ENCODE measurements at places on chromosomes 16 and 17. TPM values are rescaled to one million over a fixed set of nuclear protein-coding genes. Genes with fewer than 3 reads are reported as not detected.

KRT40 gene
- not detected for total RNA-seq

ZFHX3 gene
- total RNA-seq = 8.7 TPM

AURKB gene
- total RNA-seq = 6.2 TPM

IL32 gene
- 5.2 TPM for total RNA-seq

ACE gene
- total RNA-seq = 47.2 TPM

SLC25A10 gene
- 6.6 TPM for total RNA-seq

SHBG gene
- 0.11 TPM for total RNA-seq

KCNJ18 gene
- total RNA-seq = not detected

SLC13A5 gene
- total RNA-seq = 0.11 TPM

All from dermis lymphatic vessel endothelial cell (primary cell).